ENCODE measurements at places on chromosomes 1 and 21. TPM values are rescaled to one million over a fixed set of nuclear protein-coding genes. Genes with fewer than 3 reads are reported as not detected.

GBP2 gene
- 60.5 TPM for total RNA-seq

PGLYRP4 gene
- 1.3 TPM for total RNA-seq

LMX1A gene
- total RNA-seq: 0.05 TPM

LRRC7 gene
- total RNA-seq: 0.09 TPM

PLA2G2D gene
- 0.52 TPM for total RNA-seq

RNU1-2 gene
- 17,380 TPM for total RNA-seq

CALML6 gene
- total RNA-seq: 0.47 TPM

GBP5 gene
- total RNA-seq: 13.8 TPM

G0S2 gene
- total RNA-seq: 2.8 TPM

FCRLB gene
- total RNA-seq: 0.28 TPM

DDOST gene
- total RNA-seq: 121 TPM

C1orf87 gene
- total RNA-seq: 0.09 TPM

FAM177B gene
- 0.42 TPM for total RNA-seq

SLC2A1 gene
- 23.7 TPM for total RNA-seq

NTMT2 gene
- total RNA-seq: not detected

GGPS1 gene
- 29.8 TPM for total RNA-seq

S100A1 gene
- 0.76 TPM for total RNA-seq

HTR6 gene
- total RNA-seq: not detected

UBXN10 gene
- 0.24 TPM for total RNA-seq

CHRM3 gene
- total RNA-seq: 0.42 TPM

TAS1R2 gene
- total RNA-seq: not detected

SLAMF9 gene
- total RNA-seq: 0.09 TPM

DHDDS gene
- total RNA-seq: 20.3 TPM

CDCA8 gene
- 12.6 TPM for total RNA-seq

CFHR2 gene
- 0.09 TPM for total RNA-seq

TNFRSF4 gene
- 12.7 TPM for total RNA-seq

NID1 gene
- 4.6 TPM for total RNA-seq

TCP10L gene
- total RNA-seq: 1.0 TPM

NUDT4B gene
- 0.76 TPM for total RNA-seq

USH2A gene
- 0.09 TPM for total RNA-seq

TNFSF4 gene
- 3.7 TPM for total RNA-seq

MATN1 gene
- 0.14 TPM for total RNA-seq

PRKAB2 gene
- total RNA-seq: 5.5 TPM

COL9A2 gene
- 3.4 TPM for total RNA-seq

NECAP2 gene
- 97.7 TPM for total RNA-seq

KRTAP12-2 gene
- total RNA-seq: not detected

CD101 gene
- total RNA-seq: 3.8 TPM

FNBP1L gene
- 8.9 TPM for total RNA-seq

FCRLA gene
- 2.4 TPM for total RNA-seq

PPM1J gene
- total RNA-seq: 1.7 TPM

SLC30A7 gene
- 19.4 TPM for total RNA-seq

DNAJC28 gene
- total RNA-seq: 1.2 TPM

LINGO4 gene
- total RNA-seq: 0.52 TPM

KCND3 gene
- 0.33 TPM for total RNA-seq
